Cardiac muscle cell (in vitro differentiated cells and primary cell): ENCODE measurements at places on chromosomes 7 and 10. TPM values are rescaled to one million over a fixed set of nuclear protein-coding genes. Genes with fewer than 3 reads are reported as not detected.

DNA sequence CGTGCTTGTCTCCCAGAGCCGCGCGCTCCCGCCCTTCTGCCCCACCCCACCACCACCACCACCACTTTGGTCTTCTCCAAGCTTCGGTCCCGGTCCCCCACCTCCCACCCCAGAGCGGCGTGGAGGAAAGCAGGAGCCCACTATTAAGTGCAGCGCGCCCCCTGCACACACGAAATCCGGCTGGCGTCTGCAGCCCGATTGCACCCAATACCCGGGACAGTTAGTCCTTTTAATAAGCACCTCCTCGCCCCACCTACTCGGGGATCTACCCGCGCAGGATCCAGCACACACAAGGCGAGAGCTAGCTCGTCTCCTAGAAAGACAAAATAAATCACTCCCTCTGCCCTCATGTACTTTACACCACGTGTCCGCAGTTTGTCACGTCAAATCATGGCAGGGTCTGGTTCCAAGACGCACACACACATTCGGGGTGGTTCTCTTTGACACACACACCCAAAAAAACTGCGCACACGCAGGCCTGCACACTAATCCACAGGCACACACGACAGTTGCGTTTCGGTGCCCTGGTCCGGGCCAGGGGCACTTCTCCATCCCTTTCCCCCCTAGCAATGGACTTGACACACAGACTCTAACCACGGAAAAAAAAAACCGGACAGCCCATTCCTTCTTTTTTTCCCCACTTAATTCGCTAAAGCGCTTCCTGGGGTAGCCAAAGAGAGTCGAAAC lies 1.6 kb downstream of the SFMBT2 start:
- DNase-seq, result peak; percentile 25

DNA sequence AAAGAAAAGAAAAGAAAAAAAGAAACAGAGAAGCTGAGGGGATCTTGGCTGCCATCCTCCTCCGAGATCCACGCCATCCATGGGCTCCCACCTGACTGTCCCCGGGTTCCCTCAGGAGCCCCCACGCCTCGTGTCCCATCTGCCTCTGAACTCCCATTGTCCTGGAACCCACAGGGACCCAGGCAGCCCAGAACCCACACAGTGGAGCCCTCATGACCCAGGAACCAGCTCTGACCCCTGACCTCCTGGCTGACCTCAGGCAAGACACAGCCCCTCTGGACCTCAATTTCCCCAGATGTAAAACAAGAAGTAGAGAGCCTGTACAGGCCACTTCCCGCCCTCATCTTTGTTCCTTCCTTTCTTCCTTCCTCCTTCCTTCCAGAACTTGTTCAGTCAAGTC lies 40.4 kb downstream of the RASGEF1A start:
- DNase-seq, result no peak

DNA sequence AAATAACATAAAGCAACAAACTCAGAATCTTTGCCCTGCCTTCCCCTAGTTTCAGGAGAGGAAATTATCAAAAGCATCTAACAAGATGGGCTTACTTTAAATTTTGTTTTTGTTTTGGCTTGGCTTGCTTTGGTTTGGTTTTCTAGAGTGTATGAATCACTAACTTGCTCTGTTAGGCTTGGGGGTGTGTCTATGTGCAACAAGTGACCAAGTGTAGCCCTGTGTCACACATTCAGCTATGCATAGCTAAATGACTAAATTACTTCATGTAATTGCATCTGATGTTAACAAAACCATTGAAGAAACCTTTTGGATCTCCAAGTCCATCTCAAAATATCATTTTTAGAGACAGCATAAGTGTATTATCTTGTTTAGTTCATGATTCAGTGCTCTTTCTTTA lies 251.0 kb downstream of the TFEC start:
- no peak for DNase-seq

DNA sequence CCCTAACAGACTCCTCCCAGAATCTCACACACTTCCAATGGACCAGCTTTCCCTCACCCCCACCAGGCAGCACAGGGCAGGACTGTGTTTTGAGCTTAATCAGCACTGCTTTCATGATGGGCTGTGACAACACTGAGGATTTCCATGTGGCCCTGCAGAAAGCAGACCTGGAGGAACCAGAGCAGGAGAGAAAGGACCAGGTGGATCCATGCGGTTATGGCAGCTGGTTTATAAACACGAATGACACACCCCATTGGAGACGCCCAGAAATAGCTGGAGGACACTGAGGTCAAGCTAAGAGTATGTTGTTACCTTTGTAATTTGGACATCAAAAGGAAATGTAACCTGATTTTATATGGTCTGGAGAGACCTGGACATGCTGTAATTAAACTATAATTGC lies 31.7 kb upstream of the HERPUD2 start:
- DNase-seq, result no peak

GRCh38 chr10:78551184-78552005 lies 517.4 kb upstream of the ZMIZ1 start:
- DNase-seq, result no peak

- DNase-seq, result no peak
Measured at GRCh38 chr10:76657337-76658012, 980.1 kb downstream of the KCNMA1 start.

GRCh38 chr10:34462056-34462455 lies 353.0 kb downstream of the PARD3 start:
- no peak for DNase-seq

Gene ASB10
- total RNA-seq, result 1.0 and 1.4 TPM in 2 replicates

GRCh38 chr7:51295440-51296245 lies 21.0 kb downstream of the COBL start:
- DNase-seq, result no peak

DNA sequence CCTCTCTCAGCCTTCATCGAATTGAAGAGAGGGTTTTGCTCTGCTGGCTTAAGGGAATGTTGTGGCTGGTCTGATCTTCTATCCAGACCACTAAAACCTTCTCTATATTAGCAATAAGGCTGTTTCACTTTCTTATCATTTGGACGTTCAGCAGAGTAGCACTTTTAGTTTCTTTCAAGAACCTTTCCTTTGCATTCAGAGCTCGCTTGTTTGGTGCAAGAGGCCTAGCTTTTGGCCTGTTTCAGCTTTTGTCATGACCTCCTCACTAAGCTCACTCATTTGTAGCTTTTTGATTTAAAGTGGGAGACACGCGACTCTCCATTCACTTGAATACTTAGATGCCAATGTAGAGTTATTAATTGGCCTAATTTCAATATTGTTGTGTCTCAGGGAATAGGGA lies 3.9 kb downstream of the MPP7 start:
- no peak for DNase-seq

DNA sequence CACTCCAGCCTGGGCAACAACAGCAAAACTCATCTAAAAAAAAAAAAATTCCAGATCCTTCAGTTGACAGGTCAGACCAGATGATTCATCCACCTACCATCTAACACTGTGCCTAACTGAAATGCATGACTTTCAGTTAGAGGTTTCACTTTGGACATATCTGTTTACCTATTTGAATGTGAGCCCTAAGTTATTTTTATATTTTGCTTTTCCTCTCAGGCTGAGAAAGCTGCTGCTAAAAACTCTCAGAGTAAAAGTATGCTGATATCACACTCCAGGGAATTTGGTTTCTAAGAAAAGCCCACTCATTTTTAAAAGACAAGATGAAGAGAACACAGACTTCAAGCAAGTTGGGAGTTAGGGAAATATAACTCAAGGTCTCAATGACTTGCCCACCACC lies 126.0 kb downstream of the SGMS1 start:
- no peak for DNase-seq

DNA sequence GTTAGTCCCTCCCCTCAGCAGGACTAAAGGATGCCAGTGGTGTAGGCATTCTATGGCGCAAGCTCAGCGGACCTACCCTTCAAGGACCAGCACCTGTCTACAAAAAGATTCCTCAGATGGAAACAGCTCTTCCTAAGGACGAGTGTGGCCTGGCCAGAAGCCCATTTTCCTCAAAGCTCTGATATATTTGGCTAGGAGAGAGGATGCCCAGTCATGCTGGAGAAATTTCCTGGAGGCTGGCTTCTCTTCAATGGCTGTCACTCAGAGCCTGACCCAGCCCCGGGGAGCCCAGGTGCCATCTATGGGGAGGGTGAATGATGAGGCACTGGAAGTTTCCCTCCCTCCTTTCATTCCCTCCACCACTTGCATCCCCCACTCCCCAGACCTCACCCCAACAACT lies 111.5 kb downstream of the PLXNA4 start:
- DNase-seq, result peak; percentile 74

GRCh38 chr7:74252893-74253292 lies 1.3 kb downstream of the RFC2 start:
- DNase-seq, result no peak

Gene AMPH
- total RNA-seq, result 0.32 and 0.48 TPM in 2 replicates

DNA sequence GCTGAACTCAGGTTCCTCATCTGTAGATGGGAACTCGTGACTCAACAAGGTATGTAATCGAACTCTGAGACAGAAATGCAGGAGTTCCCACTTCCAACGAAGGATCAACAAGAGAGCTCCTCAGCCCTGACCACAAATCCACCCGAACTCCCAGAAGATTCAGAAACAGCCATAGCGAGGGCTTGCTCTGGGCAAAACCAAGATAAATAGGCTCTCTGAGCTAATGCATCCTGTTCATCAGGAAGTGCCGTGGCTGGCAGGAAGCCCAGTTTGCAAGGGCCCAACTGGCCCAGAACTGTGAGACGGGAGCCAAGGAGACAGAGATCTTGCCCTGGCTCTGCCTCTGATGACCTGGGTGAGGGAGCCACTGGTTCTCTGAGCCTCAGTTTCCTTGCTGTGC lies 141.7 kb upstream of the PFKP start:
- peak; percentile 82 for DNase-seq

GRCh38 chr10:36038316-36038955 lies 396.3 kb upstream of the FZD8 start:
- no peak for DNase-seq

DNA sequence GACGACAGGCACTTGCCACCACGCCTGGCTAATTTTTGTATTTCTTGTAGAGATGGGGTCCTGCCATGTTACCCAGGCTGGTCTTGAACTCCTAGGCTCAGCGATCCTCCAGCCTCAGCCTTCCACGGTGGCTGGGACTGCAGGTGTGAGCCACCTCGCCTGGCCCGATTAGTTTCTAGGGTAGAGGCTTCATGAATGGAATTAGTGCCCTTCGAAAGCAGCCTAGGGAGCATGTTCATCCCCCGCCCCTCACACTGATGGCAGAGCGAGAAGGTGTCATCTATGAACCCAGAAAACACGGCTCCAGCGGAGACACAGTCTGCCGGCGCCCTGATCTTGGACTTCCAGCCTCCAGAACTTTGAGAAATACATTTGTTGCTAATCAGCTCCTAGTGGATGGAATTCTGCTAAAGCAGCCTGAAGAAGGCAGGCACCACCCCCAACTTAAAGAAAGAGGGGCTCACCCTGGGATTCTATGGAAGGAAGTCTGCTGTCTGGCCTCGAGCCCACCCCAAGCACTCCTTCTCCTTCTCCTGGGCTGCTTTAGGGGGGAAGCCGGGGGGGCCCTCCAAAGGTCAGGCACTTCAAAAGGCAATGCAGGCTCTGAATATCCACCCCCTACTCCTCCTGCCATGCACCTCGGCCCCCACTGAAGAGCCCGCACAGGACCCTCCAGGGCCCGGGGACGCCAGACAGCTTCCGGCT lies 10.1 kb downstream of the PDGFA start:
- DNase-seq, result no peak

GRCh38 chr7:89247207-89247606 lies 451.7 kb upstream of the TEX47 start:
- no peak for DNase-seq

- DNase-seq, result no peak
Measured at GRCh38 chr7:151805191-151805590, 71.7 kb downstream of the PRKAG2 start.

GRCh38 chr10:101569622-101570427 lies 18.2 kb downstream of the POLL start:
- peak; percentile 75 for DNase-seq

Gene ZNF487
- 8.8 and 9.0 TPM in 2 replicates for total RNA-seq

Gene UCN3
- total RNA-seq, result not detected in 2 replicates

GRCh38 chr7:30207376-30207775 lies 72.6 kb downstream of the MTURN start:
- DNase-seq, result no peak

DNA sequence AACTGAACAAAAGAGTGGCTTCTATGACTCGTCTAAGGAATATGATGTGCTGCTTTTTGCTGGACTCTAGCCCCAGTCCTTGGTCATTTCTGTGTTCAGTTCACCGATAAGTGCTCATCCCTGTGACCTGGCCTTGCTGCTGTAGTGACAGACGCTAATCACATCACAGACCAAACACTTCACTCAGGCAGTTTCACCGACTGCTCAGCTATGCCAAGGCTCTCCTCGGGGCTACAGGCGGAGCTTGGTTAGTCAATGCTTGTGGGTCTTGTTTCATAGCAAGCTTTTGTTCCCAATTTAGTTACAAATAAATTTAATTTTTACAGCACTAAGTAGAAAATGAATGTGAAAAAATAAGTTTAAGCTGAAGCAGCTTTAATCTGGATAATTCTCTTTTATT lies 190.8 kb upstream of the PRKCQ start:
- DNase-seq, result no peak

Gene NRAP
- 0.12 TPM in 1 of 2 replicates, not detected in the other for total RNA-seq

DNA sequence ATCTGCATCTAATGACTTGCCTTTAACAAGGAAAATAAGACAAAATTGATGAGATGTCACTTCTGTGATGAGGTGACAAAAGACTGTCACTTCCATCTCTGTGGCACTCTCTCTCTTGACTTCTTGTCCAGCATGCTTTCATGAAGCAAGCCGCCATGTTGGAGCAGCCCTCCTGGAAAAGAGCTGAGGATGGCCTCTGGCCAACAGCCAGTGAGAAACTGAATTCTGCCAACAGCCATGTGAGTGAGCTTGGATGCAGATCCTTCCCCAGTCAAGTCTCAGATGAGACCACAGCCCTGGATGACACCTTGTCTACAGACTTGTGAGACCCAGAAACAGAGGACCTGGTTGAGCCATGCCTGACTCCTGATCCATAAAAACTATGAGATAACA lies 412.6 kb upstream of the SHH start:
- no peak for DNase-seq

Gene GPR85
- total RNA-seq, result 0.32 and 0.80 TPM in 2 replicates

Gene NKX6-2
- 0.09 and 0.56 TPM in 2 replicates for total RNA-seq

GRCh38 chr7:122182081-122182480 lies 38.0 kb upstream of the AASS start:
- no peak for DNase-seq

- DNase-seq, result peak; percentile 22
Measured at GRCh38 chr10:10824591-10825148, 193.0 kb upstream of the CELF2 start.

Gene CRYGN
- 1.0 and 1.3 TPM in 2 replicates for total RNA-seq

DNA sequence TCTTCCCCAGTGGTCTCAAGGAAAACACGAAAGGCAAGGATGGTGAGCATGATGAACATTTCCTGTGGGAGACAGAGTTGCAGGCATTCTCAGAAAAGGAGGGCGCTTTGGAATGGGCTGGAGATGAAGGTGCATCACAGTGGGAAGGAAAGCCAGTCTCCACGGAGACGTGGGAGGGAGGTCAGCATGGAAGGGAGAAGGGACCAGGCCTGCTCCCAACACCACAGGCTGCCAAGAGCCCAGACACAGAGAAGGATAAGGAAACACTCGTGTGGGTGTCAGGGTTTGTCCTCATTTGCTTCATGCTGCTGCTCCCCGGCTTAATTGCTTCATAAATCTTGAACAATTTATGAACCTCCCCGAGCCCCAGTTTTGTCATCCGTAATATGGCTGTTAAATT lies 231.5 kb upstream of the ZNF32 start:
- no peak for DNase-seq
